Stimulated activated CD8-positive, alpha-beta memory T cell treated with anti-CD3 and anti-CD28 coated beads, Interleukin-15, amount 100 ng/mL, for 48 hours (primary cell): ENCODE measurements at places on chromosomes 12 and 14.

DNA sequence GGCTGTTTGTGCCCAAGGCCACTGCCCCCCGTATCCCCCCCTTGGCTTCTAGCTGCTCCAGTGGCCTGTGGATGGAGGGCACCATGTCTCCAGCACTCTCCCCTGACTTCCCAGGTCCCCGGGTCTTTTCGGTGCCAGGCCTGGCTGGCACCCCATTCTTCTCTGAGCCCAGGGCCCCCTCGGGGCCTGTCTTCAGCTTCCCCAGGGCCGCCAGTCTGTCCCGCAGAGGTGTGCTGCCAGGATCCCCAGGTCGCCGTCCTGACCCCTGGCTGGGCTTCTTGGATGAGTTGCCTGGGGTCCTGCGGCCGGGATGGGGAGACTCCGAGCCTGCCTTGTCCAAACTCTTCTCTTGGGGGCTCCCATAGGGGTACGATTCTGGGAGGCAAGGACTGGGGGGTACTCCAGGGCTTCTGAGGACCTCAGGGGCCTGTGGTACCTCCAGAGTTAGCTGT, 32.5 kb downstream of the NCKAP5L start:
- no peak for DNase-seq

DNA sequence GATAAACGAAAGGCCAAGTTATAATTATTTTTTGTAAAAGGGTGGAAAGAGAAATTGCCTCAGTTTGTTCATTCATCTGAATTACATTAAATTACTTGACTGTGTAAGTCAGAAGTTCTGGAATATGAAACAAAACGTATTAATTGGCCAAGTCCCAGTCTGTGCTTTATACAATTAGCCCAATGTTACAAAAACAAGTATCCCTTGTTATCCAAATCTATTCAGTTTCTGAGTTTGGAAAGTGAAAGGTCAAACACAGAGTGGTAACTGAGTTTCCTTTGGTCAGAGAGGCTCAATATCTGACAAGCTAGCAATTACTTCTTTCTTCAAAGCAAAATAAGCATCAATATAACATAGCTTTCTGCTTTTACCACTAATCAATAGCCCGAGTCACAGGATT, 62.6 kb downstream of the SPPL3 start:
- DNase-seq, result no peak

GRCh38 chr12:55060470-55060869, 40.7 kb downstream of the NEUROD4 start:
- peak; percentile 40 for DNase-seq

GRCh38 chr14:105126981-105127329, 41.6 kb downstream of the JAG2 start:
- no peak for DNase-seq

GRCh38 chr14:68511129-68512047, 281.5 kb downstream of the ZFP36L1 start:
- no peak for DNase-seq

DNA sequence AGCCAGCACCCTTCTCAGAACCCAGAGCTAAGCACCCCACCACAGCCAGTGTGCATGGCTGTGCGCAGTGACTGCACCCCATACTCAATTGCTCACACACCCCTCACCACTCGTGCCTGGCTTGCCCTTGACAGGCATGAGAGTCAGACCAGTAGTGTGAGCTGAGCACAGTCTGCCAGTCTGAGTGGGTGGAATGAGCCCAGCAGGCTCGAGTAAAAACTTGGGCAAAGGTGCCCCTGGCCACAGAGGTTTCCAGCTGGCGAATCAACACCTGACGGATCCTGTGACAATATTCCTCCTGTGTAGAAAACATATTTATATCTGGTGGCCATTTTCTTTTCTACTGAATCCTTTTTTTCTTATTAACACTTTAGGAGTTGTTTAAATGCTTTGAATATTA, 202.5 kb downstream of the TMEM117 start:
- no peak for DNase-seq

DNA sequence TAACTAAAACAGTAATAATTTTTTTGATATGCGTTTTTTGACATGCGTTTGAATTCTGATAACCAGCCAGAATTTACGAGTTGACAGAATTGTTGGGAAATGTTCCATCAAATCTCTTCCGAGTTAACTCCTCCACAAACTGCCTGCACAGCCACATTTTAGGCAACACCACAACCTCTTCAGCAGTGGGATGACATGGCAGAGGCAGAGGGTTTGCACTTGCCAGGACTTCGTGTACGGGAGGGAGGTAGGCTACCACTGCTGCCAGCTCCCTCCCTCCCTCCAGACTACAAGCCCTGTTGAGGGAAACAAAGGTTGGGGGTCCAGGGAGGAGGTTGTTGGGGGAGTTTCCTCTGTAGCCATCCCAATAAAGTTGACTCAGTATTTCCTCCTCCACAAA, 14.5 kb upstream of the ACTR6 start:
- no peak for DNase-seq

GRCh38 chr14:100739306-100739705, 12.6 kb downstream of the DLK1 start:
- DNase-seq, result no peak

- DNase-seq, result peak; percentile 4
Measured at GRCh38 chr14:101665478-101666078, 95.9 kb upstream of the PPP2R5C start.

DNA sequence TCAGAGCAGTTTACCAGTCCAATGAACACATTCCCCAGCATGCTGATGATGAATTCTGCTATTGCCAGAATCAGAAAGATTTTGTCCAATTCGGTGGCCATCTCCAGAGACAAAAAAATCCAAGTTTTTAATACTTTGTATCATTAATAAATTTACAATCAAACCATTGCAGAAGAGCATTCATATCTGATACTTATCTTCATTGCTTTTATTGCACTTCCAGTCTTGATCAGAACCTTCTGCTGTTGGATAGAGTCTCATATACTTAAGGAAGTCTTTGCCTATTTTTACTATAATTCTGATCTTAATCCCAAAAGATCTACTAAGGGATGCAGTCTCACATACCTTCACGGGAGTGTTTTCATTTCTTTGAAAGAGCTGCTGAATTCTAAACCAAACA, at the start of gene TAS2R42:
TAS2R42 (minus strand) TSS at position 101 of the 400 bp plus-strand sequence; CDS start at position 101, 0 bp downstream.
- DNase-seq, result no peak

- DNase-seq, result no peak
Measured at GRCh38 chr12:88946372-88946997, 366.2 kb upstream of the KITLG start.

GRCh38 chr14:85187521-85187920, 342.4 kb upstream of the FLRT2 start:
- no peak for DNase-seq

- DNase-seq, result no peak
Measured at GRCh38 chr14:96405677-96406076, 13.7 kb downstream of the AK7 start.

DNA sequence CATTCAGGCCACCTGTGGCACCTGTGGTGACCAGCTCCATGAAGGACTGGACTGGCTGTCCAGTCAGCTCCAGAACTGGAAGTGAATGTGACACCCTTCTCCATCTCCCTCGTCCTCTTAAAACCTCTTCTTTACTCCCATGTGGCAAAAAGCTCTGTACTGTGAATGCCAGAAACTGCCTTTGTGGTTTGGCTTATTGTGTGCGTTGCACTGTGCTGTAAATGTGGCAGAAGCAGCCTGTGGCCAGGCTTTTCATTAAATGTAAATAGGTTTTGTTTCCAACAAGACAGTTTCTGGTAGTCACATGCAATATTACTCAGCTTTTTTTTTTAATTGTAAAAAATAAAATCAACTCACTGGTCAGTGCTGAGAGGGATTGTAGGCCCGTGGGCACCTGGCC, 453.7 kb downstream of the ATP23 start:
- no peak for DNase-seq

- DNase-seq, result no peak
Measured at GRCh38 chr14:64849940-64850339, 29.8 kb downstream of the SPTB start.

DNA sequence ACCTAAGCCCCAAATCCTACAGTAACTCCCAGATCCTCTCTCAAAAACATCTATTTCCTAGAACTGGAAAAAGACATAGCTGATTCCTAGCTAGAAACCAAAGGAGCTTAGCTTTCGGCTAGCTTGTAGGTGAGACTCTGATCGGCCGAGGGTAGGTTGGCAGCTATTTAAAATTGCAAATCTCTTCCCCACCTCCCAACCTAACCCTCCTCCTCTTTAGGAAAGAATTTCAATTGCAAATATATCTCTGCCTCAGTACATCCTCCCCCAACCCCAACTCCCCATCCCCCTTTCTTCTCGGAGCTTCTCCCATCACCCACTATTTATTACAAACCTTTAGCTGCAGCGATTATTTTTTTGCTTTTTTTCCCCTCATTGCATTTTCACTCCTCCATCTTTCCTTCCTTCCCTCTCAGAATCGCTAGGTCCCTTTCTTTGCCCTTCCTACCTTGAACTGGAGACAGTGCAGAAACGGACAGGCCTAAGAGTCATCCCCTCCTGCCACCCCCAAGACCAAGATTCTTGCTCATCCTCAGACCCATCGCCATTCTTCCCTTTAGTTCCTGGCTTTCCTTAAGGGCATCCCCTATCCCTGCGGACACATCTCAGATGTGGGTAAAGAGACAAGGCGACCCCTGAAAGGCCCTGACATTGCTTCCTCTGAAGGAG, 13.4 kb downstream of the ZFHX2 start:
- DNase-seq, result no peak

- no peak for DNase-seq
Measured at GRCh38 chr12:75908961-75909605, 122.5 kb downstream of the PHLDA1 start.

GRCh38 chr12:104784592-104784991, 173.5 kb downstream of the SLC41A2 start:
- DNase-seq, result no peak

DNA sequence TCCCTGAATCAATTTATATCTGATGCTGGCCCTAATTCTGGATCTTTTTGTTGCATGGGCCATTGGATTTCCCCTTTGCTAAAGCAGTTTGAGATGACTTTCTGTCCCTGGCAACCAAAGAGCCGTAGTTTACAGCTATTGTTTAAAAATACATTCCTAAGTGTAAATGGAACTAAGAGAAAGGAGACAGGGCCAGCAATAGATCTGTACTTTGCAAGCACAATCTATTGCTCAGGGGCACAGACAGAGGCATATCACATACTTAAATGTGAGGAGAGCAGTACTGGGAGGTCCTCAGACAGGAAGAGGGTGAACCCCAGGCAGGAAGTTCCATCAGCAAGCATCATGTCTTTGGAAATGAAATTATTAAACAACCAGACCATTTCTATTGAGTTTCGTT, 126.6 kb downstream of the ZFP36L1 start:
- no peak for DNase-seq

DNA sequence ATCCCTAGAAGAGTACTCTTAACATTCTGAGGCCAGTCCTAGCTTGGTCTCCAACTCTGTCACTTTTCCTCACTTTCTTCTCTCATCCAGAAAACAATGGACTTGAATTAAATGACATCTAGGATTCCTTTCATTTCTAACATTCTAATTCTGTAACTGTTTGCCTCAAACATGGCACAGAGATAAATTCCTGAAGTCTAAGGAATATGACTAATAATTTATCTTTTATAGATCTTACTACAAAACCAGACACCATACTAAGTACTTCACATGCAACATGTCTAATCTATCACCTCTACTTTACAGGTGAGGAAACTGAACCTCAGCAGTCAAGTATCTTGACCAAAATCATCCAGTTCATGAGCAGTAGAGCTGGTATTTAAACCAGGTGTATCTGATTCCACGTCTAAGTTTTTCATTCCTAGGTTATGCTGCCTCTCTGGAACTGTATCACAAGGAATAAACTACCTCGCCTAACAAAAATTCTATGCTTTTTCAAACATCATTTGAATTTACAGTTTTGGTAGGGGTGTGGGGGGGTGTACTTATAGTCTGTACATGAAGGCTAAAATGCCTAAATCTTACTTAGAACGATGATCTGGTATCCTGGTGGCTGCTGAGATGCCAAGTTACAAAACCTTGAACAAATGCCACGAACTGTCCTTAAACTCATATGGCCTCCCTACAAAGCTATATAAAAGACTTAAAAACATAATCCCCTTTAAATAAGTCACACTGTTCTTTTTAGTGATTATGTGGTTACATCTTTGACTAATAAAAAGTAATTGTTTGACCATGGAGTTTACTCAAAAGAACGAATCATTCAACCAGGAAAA, 41.6 kb downstream of the ATXN2 start:
- no peak for DNase-seq

DNA sequence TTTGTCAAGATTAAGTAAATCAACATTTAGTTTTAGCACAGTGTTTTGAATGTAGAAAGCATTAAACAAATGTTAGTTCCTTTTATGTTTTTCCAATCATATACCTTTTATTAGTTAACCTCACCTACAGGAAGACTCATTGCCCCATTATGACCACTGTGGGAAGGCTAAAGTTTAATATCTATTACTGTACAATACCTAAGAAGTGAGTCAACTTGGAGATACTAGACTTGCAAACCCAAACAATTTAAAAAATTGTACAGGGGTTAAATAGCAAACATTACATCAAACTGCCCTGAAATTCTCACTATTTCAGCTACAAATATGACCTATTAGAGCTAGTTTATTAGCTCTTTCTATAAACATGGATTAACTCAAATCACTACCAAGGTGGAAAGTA, 8.6 kb upstream of the G2E3 start:
- no peak for DNase-seq

GRCh38 chr14:54565785-54566409, 1.0 kb upstream of the SAMD4A start:
- DNase-seq, result peak; percentile 65

DNA sequence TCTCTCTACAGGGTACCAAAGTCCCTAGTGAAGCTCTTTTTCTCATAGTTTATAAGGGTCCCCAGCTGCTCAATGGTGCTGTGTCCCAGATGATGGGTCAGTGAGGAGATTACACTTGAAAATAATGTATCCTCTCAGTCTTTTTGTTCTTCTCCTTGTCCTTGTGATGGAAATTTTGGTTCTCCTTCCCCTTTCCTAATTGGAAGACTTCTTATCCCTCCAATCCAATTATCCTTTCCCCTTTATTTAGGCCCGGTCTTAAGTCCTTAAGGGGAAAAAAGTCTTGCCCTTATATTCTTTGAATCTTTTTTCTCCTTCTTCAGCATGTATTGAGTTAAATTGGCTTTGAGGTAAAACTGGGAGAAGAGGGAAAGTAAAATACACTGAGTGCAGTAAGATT, 126.1 kb upstream of the PTPRQ start:
- DNase-seq, result no peak

- no peak for DNase-seq
Measured at GRCh38 chr12:91406920-91407341, 224.3 kb upstream of the DCN start.

- no peak for DNase-seq
Measured at GRCh38 chr14:104254735-104255400, 116.5 kb downstream of the KIF26A start.

GRCh38 chr12:66717036-66717673, 38.3 kb upstream of the GRIP1 start:
- no peak for DNase-seq

GRCh38 chr14:49886523-49886922, 6.4 kb upstream of the ARF6 start:
- no peak for DNase-seq

- no peak for DNase-seq
Measured at GRCh38 chr12:49375406-49375805, 8.1 kb downstream of the SPATS2 start.

GRCh38 chr12:90163975-90164374, 455.3 kb upstream of the ATP2B1 start:
- DNase-seq, result no peak
